ENCODE measurements at places on chromosomes 2 and 18.

DNA sequence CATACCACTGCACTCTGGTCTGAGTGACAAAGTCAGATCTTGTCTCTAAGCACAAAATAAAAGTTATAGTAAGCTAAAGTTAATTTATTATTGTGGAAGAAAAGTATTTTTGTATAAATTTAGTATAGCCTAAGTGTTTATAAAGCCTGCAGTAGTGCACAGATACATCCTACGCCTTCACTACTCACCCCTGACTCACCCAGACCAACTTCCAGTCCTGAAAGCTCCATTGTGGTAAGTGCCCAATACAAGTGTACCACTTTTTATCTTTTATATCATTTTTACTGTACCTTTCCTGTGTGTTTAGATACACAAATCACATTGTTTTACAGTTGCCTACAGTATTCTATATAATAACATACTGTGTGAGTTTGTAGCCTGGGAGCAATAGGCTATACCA, 57.5 kb downstream of the UBE2E3 start:
- DNase-seq, result no peak

- no peak for DNase-seq
Measured at GRCh38 chr2:208306291-208306690, 40.2 kb downstream of the PIKFYVE start.

- no peak for DNase-seq
Measured at GRCh38 chr2:98932164-98932563, 3.9 kb downstream of the CRACDL start.

DNA sequence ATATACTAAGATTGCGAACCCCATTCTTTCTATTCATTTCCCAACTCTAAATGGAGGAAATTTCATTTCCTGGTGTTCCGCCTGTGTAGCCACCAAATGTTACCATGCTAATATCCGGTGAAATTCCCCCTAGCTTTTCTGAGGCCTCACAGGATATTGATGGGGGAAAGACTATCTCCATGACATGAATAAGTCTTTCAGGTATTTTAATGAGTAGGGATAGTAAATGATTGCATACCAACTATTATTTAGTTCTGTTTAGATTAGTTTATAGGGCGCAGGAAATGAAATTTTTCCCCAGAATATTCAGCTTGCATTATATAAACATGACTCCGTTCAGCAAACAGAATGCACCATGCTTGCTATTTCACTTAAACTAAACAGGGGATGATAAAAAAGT, 55.4 kb downstream of the COL5A2 start:
- no peak for DNase-seq

- no peak for DNase-seq
Measured at GRCh38 chr2:181626671-181627070, 30.2 kb downstream of the CERKL start.

DNA sequence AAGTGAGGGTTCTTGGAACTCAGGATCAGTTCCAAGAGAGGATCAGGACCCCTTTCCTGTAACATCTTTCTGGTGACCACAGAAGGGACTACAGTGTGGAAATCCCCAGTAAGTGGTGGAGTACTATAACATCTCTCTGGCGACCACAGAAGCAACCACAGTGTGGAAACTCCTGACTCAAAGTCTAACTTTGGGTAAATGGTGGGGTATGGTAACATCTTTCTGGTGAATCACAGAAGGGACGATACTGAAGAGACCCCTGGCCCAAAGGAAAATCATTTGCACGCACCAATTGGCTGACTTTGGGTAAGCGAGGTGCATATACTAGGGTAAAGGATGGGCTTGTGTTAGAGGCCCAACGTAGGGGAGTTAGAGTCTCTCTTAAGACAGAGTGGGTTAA, 56.3 kb upstream of the GULP1 start:
- no peak for DNase-seq

- no peak for DNase-seq
Measured at GRCh38 chr18:77298172-77298571, 48.5 kb downstream of the GALR1 start.

DNA sequence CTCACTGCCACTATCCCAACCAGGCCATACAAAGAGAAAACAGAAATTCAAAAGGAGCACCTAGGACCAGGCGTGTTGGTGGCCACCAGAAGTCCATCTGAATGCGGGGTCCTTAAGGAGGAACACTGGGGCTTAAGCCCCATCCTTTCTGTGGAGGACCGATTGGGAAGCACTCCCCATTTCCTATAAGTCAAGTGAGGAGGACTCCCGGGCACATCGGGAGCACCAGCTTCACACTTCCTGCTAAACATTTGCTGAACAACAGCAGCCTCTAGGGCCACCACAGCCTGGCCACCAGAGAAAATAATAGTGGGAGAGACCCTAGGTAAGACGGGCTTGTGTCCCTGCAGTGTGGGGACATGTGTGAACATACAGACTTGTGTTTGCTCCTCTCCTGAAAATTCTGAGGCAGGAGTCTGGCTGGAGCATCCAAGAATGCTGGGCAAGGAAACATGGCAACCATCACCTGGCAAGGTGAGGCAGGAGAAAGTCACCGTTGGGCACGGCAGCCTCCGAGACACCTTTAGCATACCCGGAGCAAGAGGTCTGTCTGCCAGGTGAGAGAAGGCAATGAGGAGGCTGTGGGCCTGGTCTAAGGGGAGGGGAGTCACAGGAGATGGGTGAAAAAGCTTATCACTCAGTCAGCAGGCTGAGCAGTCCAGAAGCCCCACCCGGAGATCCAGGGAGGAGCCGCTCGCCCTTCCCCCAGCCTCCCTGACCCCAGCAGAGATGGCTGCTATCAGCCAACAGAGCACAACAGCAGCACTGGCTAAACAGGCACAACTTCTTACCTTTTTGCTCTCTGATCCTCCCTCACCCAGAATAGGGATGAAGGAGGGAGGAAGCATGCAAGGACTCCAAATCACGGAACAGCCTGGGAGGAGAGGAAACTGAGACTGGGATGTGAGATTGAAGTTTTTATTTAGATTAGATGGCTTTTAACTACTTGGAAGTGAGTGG, 282.3 kb downstream of the EIPR1 start:
- no peak for DNase-seq

GRCh38 chr2:37149626-37150322, 7.0 kb downstream of the EIF2AK2 start:
- DNase-seq, result no peak

DNA sequence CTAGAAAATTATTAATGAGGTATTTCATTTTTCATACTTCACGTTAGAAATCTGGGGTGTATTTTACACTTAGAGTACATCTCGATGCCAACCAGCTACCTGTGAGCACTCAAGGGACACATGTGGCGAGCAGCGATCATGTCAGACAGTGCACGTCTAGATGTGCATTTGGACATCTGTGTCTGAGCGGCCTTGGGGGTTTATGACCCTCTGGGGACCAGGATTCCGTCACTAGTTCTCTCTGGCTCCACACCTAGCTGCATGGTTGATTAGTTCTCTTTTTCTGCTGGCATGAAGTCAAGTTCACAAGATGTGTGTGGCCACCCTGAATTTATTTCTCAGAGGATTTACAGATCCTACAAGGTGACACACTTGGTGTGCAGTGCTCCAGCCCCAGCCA, 192.2 kb downstream of the TSN start:
- DNase-seq, result no peak

GRCh38 chr2:133390156-133390555, 178.1 kb downstream of the NCKAP5 start:
- no peak for DNase-seq

- no peak for DNase-seq
Measured at GRCh38 chr2:66497431-66498288, 62.7 kb downstream of the MEIS1 start.

- no peak for DNase-seq
Measured at GRCh38 chr2:205188239-205189138, 493.8 kb upstream of the NRP2 start.

GRCh38 chr2:15122915-15123314, 438.2 kb downstream of the NBAS start:
- DNase-seq, result no peak

- DNase-seq, result peak; percentile 5
Measured at GRCh38 chr18:74040459-74041332, 106.9 kb downstream of the FBXO15 start.

DNA sequence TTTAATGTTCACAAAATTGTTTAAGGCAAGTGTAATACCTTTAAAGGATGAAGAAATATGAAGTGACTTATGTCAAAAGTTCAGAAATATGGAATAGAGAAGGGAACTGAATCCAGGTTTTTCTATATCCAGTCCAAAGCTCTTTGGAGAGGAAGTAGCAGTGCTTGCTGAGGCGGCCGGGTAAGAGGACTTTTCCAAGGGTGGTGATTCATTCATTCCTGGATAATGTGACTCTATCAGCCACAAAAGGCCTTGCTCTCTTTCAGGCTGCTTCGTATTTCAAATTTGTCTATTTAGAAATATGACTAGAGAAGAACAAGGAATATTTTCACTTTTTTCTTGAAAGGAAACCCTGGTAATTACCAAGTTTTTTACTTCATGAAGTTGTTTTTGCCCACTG, 830.1 kb upstream of the ZEB2 start:
- no peak for DNase-seq

DNA sequence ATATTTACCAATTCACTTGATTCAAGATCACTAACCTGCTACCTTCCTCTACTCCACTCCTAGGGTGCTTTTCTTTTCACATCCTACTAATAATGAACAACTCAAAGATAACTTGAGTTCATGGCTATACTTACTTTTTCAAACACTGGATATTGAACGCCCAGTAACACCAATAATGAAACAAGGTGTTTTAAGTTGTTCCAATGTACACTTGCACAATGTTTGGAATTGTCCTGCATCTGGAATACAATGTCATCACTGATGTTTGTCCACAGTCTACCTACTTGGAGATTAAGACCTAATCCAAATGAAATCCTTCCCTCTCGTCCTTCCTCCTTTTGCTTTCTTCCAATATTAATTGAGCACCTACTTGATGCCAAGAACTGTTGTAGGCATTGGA, 218.3 kb upstream of the TMEM200C start:
- no peak for DNase-seq

- no peak for DNase-seq
Measured at GRCh38 chr2:165582863-165583506, 113.5 kb downstream of the CSRNP3 start.

- DNase-seq, result no peak
Measured at GRCh38 chr18:670522-670921, 13.1 kb downstream of the TYMS start.

DNA sequence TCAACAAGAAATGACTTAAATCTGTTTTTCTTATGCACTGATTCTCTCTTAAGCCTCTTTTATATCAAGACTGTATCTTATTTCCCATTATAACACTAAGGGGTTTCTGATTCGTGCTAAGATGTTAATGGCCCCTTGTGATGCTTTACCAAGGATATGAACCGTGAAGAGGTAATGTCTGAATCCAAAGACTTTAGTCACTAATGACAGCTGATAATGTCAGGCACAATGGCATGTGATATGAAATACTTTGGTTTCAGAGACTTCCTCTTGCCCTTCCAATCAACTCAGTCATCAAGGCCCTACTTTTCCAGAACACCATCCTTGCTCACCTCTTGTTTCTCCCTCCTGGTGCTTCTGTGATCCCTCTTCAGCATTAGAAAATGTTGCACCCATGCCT, 262.8 kb downstream of the KCNE4 start:
- peak; percentile 6 for DNase-seq

- peak; percentile 20 for DNase-seq
Measured at GRCh38 chr2:166180951-166181812, 53.4 kb upstream of the SCN1A start.

- no peak for DNase-seq
Measured at GRCh38 chr18:48611785-48612480, 73.1 kb downstream of the CTIF start.

GRCh38 chr2:45117383-45117782, 108.1 kb upstream of the SIX2 start:
- no peak for DNase-seq

DNA sequence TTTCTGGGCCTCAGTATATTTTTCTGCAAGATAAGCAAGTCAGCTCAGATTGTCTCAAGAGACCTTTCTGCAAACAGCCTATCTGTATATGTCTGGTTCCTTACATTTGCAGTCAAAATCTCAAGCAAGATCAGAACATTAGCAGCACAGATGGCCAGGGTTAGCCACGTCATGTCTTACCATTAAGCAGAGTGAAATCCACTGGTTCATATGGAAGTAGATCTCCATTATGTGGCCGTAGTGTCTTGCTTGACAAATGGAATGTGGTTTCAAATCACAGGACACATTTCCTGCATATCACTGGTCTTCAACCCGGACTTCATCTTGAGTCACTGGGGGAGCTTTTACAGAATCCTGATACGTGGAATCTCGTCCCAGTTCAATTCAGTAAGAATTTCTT, 500.2 kb downstream of the FBXO15 start:
- no peak for DNase-seq

- no peak for DNase-seq
Measured at GRCh38 chr2:45280794-45281193, 271.5 kb upstream of the SIX2 start.

GRCh38 chr2:213679894-213680293, 395.6 kb downstream of the SPAG16 start:
- no peak for DNase-seq

- DNase-seq, result no peak
Measured at GRCh38 chr2:169007941-169008340, 23.2 kb downstream of the ABCB11 start.

DNA sequence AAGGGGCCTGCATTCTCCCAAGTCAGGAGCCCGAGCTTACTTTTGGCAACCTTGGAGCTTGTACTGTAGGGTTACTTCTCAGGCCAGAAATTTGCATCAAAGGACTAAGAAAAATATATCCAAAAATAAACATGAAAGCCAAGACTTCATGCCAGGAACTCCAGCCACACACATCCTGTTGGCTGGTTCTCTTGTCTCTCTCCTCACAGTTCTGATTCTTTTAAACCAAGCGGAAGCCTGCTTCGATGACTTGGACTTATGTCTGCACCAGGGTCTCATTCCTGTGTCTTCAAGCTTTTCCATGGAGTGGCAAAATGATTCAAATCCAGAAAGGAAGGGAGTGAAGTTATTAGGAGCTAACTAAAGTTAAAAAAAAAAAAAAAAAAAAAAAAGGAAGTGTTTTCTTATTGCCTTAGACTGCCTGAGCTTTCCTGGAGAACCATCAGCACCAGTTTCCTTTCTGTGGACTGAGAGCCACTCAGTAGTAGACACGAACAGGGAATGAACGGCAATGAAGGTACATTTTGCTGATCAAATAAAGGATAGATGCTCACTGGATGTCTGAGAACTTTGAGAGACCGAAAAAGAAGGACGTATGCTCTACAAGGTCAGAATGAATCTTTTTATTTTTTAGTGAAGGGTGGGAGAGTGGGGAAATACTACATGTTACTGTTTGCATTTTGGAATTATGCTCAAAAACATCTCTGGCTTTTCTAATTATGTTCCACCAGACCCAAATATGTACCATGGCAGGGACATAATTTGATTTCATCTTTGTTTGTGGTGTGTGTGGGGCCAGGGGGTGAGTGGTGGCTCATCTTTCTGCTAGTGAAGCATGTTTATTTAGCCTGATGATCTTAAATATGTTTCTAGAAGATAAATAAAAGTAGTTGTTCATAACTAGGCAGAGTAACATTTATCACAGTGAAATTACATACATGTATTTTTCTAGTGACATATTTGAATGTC, 86.0 kb downstream of the RAPGEF4 start:
- no peak for DNase-seq

- DNase-seq, result no peak
Measured at GRCh38 chr2:126359494-126359893, 296.5 kb upstream of the GYPC start.

GRCh38 chr2:184119989-184120800, 478.1 kb upstream of the ZNF804A start:
- DNase-seq, result no peak

Data from NCI-H187 (cell line).